ENCODE measurements at places on chromosomes 13 and 19.

- no peak for DNase-seq
Observed at GRCh38 chr19:4538601-4538954, 1.3 kb downstream of the LRG1 start.

DNA sequence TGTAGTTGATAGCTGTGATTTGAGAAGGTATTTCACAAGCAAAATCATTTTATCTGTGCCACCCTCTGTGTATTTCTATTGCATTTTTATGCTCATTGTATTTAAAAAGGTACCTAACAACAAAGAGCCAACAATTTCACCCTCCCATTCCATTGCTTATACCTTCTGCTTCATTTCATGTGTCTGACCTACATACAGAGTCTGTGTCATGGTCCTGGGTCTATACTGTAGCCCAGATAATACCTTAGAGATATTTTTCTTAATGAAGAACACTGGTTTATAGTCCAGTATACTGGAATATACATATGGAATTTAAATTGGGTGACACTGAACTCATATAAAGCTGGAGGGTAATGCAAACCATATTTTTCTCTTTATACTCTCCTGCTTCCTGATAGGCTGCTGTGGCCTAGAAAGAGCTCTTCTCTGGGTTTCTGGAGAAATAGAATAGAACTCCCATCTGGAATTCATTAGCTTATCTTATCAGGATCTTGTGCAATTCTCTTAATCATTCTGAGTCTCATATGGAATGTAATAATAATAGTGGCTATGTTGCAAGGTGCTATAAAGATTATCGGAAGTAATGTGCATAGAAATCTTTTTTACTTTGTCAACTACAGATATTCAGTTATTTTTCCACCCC is 31.8 kb upstream of the SPART start:
- DNase-seq: no peak

GRCh38 chr19:44822670-44823372 is 13.9 kb downstream of the BCAM start:
- no peak for DNase-seq

DNA sequence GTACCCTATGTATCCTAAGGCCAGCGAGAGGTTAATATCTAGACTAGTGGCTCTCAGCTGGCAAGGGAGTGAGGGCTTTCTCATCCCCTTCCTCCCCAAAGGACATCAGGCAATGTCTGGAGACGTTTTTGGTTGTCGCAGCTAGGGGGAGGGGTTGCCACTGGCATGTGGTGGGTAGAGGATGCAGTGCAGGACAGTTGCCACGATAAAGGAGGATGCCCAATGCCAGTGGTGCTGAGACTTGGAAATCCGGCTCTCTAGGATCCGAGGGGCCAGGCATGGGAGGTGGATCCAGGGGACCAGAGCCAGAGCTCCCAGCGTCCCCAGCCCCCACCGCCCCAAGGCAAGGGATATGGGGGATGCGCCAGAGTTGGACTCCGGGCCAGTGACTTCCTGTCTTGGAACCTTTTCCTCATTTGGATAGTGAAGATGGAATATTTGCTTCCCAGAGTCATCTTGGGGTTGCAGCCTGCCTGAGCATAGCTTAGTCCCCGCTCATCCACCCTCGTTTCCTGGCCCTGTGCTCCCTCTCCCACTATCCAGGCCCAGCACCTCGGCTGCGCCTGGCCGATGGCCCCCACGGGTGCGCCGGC is 4.9 kb downstream of the SSC5D start:
- no peak for DNase-seq

DNA sequence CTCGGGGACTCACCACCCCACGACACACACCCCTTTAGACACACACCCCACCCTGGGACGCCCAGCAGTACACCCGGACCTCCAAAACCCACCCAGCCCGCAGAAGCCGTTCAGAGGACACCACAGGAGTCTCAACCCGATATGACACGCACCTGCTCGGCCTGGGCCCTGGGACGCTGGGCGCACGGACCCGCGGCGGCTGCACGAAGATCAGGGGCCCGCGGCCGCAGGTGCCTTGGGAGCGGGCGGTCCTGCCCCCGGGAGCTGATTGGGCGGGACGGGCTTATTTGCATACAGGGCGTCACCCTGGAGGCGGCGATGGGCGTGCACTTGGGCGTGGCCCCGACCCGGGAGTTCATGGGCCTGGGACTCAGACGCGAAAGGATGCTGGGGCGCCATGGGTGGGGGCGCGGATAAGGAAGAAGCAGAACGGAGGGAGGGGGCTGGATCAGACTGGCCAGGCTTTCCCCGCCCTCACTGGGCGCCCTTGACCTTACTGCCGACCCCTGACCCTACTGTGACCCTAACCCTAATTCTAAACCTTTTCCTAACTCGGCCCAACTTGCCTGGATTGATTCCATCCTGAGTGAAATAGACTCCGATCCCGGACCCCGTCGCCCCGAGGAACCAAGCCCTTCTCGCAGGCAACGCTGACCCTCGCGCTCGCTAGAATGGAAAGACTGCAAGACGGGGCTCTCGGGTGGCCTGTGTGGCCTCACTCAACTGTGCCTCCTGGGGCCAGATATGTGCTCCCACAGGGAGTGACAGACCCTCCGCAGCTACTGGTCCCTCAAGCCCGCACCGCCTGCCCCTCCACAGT is at the start of gene MEF2B:
MEF2B (minus strand) TSS at position 211 of the 820 bp plus-strand sequence. CDS start 19,528 bp downstream, outside the sequence.
- DNase-seq: no peak

- no peak for DNase-seq
Observed at GRCh38 chr19:5585461-5586299, 17.9 kb upstream of the TINCR start.

DNA sequence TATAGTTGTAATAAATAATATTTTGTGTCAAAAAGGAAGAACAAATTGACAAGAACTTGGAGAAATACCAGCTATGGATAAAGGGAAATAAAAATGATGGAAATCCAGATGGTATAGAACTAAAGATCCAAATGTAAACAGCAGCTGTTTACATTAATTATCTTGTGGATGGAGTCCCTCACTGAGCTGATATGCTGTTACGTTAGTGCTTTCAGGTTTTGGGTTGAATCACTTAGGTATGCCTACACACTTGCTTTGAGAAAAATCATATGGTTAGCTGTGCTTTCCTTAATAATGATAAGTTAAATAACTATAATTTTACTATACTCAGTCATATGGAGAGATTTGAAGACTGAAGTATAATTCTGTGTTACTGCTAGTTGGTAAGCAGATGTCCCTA is 27.7 kb downstream of the WASF3 start:
- DNase-seq: no peak

DNA sequence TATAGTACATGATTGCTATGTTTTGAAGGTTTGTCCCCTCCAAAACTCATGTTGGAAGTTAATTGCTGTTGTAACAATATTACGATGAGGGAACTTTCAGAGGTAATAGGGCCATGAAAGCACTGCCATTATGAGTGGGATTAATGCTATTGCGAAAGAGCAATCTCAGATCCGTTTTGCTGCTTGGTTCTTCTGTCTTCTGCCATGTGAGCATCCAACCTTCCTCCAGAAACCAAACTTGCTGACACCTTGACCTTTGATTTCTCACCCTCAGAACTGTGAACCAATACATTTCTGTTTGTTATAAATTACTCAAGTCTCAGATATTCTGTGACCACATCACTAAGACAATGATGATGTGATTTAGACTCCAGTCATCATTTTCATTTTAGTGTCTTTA is 2590.9 kb downstream of the PCDH9 start:
- no peak for DNase-seq

DNA sequence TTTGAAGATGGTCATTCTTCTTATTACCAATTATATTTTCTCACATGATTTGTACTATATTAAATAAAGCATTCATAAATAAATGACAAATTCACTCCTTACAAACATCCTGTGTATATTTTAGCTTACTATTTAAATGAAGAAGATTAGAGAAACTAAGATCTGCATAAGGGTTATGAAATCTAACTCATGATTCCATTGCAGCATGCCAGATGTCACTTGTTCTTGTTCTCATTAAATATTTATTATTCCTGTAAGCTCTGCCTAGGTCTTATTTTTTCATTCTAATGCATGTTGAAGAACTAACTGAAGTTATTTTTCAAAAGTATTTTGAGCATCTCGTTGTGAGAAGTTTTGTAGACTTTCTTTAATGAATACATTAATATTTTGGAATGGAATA is 18.3 kb downstream of the NUP58 start:
- DNase-seq: no peak

DNA sequence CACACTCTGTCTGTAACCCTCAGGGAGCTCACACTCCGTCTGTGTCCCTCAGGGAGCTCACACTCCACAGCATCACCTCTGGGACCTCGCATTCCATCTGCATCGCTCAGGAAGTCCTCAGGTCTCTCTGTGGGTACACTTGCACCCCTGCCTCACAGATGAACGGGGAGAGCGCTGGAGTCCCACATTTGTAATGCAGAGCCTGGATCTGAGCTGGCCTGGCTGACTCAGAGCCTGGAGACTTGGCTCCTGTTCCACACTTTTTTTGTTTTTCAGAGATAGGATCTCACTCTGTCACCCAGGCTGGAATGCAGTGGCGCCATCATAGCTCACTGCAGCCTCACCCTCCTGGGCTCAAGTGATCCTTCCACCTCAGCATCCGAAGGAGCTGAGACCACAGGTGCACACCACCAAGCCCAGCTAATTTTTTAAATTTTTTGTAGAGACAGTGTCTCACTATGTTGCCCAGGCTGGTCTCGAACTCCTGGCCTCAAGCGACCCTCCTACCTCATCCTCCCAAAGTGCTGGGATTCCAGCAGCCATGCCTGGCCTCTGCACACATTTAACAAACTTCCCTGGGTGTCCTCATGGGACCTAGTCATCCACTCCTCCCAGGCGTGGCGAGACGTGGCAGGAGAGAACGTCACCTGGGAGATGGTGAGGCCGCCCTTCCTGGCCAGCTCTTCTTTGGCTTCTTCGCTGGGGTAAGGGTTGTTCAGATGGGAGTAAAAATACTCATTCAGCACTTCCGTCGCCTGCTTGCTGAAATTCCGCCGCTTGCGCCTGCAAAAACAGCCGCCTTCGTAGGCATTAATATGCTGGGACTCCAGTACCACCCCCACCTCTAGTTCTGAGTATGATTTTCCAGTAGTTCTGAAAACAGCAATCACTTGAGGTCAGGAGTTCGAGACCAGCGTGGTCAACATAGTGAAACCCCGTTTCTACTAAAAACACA is 31.0 kb downstream of the CILP2 start:
- DNase-seq: no peak

DNA sequence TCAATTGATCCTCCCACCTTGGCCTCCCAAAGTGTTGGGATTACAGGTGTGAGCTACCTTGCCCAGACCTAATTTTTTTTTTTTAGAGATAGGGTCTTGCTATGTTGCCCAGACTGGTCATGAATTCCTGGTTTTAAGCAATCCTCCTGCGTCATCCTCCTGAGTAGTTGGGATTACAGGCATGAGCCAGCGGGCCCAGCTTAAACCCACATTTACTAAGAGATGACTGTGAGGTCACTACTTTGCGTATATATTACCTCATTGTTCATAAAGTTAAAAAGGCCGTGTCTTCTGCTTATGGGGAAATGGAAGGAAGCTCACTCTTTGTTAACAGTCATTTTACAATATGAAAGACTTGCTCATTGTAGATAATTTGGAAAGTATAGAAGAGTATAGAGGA is 39.6 kb upstream of the C1QTNF9 start:
- no peak for DNase-seq

DNA sequence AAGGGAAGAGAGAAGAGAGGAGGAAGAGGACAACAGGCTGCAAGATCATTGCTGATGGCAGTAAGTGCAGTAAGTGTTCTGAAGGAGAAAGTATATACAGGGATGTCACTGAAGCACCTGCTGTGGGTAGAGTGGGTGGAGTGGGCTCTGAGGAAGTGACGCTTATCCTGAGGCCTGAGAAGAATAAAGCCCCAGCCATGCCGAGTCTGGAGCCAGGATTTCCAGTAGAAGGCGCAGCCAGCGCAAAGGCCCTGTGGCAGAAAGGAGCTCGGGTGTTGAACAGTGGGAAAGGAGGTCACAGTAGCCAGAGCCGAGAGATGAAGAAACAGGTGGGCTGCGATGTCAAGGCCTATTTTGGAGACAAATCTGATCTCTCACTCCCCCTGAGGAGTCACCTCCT is 31.8 kb upstream of the ADGRE5 start:
- no peak for DNase-seq

DNA sequence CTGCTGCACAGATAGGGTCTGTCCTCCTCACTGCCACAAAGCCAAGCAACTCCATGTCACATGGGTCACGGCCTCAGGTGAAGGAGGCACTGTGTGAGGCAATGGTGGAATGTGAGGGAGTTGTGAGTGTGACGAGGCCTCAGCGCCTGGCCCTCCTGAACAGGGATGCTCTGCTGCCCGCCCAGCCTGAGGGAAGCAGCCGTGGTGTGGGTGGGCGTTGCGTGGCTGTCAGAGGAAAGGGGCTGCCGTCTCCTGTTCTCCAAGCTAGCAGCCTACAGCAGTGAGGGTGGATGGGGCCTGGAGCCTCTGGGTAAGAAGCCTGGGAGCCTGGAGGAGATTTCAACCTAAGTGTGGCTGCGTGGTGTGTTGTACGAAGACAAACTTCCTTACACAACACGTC is 125.0 kb downstream of the COL4A1 start:
- DNase-seq: no peak

GRCh38 chr19:7482584-7483439 is 6.0 kb downstream of the PEX11G start:
- no peak for DNase-seq

DNA sequence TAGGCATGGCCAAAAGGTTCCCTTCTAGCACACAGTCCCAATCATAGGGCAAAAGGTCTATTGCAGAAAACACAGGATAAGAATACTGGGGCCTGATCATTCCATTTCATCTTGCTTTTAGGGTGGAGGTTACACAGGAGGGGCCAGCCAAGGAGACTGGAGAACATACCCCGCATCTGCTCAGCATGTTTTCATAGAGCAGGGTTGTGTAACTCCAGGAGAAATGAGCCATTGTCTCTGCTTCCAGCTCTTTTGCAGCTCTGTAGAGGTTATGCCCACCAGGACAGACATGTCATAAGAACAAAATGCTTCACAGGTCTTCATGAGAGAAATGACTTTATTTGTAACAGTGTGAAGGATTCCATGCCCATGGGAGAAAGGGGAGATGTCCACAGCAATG is 742.8 kb downstream of the DACH1 start:
- no peak for DNase-seq

DNA sequence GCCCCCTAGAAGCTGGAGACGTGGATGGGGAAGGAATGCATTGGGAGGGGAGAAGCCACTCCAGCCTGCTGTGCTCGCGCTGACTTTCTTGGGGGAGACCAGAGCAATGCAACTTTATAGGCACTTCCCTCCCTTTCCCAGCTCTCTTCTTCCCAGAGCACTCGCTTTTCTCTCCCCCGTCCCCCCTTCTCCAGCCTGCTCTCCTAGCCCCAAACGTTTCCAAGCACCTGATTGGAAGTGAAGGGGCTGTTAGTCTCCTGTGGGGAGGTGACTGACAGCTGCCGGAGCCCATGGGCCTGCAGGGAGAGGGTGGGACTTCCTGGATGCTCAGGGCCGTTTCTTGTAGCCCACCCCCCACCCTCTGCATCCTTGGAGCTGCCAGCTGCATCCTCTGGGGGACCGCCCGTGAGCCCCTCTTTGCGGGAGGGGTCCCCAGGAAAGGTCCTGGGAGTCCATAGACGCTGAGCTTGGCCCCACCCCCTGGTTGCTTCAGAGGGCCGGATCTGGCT is 2.5 kb downstream of the HDGFL2 start:
- DNase-seq: no peak
